ENCODE measurements at places on chromosomes 1 and 21.

- DNase-seq = no peak
Measured at GRCh38 chr1:70288166-70288565, 66.4 kb downstream of the ANKRD13C start.

- DNase-seq = no peak
Measured at GRCh38 chr1:94821636-94822305, 1.6 kb downstream of the SLC44A3 start.

- DNase-seq = no peak
Measured at GRCh38 chr1:25804244-25804963, 4.4 kb downstream of the SELENON start.

DNA sequence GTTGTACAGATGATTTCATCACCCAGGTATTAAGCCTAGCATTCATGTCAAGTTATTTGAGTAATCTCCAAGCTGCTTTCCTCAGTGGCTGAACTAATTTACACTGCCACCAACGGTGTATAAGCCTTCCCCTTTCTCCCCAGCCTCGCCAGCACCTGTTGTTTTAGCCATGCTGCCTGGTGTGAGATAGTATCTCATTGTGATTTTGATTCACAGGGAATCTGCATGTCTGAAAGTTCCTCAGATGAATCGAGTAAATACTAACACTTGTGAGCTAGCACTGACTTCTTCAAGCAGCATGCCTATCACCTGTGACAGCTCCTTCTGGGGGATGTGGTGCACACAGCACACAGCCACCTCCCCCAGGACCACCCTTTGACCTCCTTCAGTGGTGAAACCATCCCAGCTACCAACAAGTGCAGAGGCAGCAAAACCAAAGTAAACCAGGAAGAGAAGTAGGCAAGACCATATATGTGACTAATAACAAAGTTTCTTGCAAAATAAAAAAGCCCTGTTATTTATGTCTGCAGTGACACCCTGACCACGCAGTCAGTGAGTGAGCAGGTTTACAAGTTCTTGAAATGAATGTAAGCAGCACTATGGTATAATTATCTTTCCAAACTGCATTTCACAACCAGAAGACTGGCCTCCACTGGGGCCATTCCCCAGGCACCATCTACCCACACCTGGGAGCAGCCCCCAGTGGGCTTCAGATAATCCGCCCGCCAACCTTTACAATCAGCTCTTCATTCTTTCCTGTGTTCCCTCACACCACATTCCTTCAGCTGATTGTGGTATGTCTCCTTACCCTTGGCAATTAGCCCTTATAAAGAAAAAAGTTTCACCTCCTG is 173.8 kb downstream of the ETS2 start:
- peak; percentile 43 for DNase-seq

GRCh38 chr21:26832546-26832945 is 12.7 kb downstream of the ADAMTS1 start:
- no peak for DNase-seq

DNA sequence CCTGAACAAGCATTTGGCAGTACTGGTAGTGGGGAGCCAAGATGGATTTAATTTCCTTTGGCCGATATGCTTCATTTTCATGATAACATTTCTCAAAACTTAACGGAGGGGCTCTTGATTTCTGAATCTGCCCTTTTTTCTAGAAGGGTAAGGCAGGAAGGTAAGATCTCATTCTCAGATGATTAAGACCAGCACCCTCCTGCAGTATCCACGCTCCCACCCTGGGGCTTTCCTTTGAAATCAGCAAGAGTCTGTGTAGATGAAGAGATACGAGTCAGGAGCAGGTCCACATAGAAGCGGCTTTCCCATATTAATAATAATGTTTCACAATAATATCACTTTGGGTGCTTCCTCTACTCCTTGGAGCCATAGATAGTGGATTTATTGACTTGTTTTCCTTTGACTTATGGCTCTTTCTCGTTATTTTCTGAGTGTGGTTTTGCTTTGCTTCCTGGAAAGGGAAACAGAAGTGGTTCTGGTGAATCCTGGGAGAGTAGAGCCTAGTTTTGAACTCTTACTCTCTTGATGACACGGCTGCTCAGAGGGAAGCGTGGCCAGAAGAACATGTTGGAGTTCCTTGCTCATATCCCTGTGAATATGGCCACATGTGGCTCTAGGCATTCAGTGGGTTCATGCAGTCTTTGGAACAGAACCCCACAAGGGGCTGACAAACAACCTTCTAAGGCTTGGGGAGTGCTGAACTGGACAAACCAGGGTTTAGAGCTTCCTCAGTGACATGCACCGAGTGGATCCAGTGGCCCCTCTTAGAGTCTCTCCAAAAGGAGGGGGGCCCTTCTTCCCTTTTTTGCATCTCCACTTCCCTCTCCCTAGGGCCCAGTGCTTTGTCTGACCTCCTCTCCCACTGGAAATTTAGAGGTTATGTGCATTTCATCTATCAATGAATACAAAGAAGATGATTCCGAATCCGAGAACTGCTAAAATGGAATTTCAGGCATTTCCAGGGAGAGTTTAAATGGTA is 195.7 kb downstream of the DYRK1A start:
- no peak for DNase-seq

DNA sequence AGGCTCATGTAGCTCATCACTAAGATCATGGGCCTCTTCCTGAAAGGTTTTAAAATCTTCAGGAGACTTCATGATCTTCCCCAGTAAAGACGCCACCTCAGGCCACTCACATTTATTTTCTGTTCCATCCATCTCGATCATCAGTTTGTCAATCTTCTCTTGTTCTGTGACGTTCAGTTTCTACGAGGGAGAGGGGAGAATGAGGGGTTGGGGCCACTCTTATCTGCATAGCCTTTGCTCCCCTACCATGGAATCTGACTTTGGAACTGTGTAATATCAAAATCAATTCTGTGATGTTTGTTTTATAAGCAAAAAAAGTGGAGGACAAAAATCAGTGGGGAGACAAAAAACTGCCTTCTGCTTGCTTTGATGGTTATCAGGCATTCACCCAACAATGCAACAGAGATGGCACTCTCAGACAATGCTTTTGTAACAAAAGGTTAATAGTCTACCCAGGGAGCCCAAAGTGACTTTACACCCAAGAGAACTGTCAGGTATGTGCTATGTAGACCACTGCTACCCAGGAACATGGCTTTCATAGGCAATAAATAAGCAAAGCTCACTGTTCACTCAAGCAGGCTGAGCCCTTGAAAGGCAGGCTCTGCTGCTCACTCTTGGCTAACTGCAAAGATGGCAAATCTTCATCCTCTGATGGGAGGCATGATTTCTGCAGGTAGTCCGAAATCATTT is 10.5 kb downstream of the ENO1 start:
- DNase-seq = no peak

DNA sequence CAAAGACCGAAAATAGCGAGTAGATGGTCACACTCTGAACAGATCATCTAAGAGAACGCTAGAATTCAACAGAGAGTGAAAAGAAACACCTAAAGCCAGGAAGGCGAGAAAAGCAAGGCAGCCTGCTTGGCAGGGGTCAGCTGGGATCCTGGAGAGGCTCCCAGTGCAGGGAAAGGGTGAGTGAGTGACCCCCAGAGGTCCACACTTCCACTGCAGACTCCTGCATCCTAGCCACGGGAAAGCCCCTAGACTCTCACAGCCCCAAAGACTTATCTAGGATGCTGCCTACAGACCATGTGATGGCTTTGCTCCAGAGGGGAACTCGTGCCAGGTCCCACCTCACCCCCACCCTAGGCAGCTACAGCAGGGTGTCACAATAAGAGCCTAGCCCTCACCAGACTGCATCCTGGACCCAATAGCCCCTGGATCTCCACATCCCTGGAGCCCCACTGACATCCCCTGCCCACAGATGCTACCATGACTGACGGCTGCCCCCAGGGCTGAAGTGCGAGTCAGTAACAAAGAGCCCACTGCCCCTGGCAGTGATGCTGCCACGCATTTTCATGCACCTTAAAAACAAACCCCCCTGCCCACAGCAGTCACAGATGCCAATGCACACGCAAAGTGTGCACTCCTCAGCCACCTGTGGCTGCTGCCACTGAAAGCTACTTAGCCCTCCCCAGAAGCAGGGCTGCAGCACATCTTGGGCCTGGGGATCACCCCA is 62.2 kb downstream of the PSMG1 start:
- DNase-seq = no peak

DNA sequence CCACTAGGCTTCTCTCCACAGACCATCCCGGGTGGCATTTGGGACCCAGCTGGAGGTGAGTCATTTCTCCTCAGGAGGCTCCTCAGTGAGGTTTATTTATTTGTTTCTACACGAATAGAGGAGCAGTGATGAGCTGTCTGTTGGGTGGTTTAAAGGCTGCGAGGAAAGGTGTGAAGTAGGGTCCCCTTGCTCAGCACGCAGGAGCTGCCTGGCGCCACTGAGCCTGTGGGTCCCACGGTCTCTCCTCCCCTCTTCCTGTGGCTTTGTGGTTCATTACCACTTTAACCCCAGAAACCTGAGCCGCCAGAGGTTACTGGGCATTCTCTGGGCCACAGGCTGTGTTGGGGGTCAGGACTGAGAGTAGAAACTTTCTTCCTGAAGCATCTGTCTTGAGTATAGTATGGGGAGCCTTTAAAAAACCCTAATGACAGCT is 39.9 kb downstream of the IL6R start:
- peak; percentile 94 for DNase-seq

GRCh38 chr1:22142315-22143064 is 407 bp downstream of the WNT4 start:
- DNase-seq = peak; percentile 27

DNA sequence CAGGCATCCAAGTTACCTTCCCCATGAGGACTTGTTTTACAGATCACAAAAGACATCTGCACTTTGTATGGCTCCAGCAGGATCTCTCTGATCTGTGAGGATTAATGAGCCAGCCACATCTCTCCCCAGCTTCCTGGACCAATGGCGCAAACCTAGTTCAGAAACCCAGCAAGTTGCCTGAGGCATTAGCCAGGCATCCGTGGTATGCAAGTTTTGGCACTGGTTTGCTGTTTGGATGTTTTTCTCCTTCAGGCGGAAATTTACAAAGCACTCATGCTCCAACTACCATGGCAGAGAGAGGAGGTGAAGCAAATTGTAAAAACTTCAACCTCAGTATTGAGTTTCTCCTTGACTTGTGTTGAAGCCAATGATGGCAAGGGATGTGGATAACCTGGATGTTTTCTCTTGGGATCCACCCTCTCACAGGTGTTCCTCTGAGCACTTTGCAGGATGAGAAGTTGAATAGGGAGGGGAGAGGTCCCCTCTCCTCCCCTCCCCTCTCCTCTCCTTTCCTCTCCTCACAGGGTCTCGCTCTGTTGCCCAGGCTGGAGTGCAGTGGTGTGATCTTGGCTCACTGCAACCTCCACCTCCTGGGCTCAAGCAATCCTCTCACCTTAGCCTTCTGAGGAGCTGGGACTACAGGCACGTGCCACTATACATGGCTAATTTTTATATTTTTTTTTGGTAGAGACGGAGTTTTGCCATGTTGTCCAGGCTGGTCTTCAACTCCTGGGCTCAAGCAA is 25.6 kb upstream of the ENO1 start:
- DNase-seq = peak; percentile 96

- peak; percentile 79 for DNase-seq
Measured at GRCh38 chr1:31795801-31796621, 19.8 kb downstream of the SPOCD1 start.

DNA sequence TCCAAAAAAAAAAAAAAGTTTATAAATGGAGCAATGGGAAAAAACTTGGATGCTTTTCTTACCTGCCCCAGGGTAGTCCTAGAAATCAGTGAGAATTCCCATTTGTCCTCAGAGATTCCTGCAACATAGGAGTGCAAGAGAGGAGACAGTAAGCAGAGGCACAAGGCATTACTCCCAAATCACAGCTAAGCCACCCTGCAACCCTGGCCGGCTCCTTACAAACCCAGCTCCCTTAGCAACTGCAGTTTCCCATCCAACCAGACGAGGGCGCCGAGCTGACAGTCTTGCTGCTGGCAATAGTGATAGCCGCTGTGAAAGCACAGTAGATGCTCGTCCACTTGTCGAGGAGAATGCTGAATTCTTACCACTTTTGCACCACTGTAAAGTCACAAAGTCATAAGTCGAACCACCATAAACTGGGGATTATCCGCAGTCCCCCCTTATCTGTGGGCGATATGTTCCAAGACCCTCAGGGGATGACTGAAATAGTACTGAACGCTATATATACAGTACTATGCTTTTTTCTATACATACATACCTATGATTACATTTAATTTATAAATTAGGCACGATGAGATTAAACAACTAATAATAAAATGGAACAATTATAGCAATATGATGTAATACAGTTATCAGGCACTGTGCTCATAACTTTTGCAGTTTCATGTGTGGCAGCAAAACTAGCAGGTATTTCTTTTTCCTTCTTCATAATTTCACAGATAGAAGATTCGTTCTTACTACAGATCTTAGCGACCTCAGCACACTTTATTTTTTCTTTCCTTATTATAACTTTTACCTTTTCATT is 6.0 kb upstream of the PITHD1 start:
- DNase-seq = peak; percentile 82

DNA sequence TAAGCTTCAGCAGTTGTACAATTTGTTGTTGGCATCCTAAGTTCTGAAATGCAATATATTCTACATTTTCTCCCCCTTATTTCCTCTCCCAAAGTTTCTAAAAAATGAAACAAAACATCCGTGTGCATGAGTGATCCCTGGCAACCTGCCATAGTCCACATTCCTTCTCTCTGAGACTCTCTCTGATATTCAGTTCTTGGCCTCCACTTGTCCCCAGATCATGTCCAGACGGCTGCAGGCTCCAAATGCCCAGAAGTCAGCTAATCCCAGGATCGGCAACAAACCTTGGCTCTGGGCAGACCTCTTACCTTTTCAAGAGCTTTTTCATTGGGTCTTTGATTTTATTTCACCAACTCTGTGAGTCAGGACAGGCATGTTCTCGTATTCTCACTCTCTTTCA is 187.8 kb downstream of the ETS2 start:
- DNase-seq = peak; percentile 90

- no peak for DNase-seq
Measured at GRCh38 chr1:185837711-185838110, 103.5 kb downstream of the HMCN1 start.

GRCh38 chr1:1181938-1182410 is 8.3 kb downstream of the TTLL10 start:
- no peak for DNase-seq

DNA sequence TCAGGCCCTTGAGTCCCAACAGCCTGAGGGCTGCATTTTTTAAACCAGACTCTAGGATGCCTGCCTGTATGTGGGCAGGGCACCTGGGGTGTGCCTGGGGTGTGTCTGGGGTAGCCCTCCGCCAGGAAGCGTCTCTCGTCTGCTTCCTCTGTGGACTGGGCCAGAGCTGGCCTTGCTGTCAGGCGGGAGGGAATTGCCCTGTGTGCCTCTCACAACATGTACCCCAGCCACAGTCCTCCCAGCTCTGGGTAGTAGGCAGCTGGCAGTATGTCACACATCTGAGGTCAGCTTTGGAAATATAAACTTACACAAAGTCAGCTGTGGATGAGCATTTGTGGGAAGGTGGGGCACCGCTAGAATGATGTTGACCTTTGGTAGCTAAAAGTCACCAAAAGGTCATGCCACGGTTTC is 13.0 kb downstream of the TRAF5 start:
- DNase-seq = no peak

GRCh38 chr1:156430866-156431265 is 61.9 kb downstream of the RHBG start:
- no peak for DNase-seq

- DNase-seq = no peak
Measured at GRCh38 chr1:916173-917075, 7.3 kb upstream of the SAMD11 start.
